ENCODE measurements at places on chromosomes 1 and 21.

DNA sequence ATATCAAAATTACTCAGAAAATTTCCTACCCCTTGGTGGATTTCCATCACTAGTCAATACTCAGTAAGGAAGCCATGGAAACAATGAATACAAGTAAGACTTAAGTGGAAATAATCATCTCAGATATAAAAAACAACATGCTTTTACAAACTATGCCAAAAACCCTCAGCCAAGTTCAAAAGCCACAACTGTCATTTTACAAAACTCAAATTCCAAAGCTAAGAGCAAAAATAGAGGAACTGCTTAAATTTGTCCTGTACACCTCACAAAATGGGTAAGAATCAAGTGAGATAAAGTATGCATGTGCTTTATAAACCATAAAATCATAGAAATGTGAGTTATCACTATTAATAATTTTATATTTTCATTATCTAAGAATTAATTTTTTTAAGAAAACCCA is 9.6 kb downstream of the TMCO1 start:
- DNase-seq, result no peak

DNA sequence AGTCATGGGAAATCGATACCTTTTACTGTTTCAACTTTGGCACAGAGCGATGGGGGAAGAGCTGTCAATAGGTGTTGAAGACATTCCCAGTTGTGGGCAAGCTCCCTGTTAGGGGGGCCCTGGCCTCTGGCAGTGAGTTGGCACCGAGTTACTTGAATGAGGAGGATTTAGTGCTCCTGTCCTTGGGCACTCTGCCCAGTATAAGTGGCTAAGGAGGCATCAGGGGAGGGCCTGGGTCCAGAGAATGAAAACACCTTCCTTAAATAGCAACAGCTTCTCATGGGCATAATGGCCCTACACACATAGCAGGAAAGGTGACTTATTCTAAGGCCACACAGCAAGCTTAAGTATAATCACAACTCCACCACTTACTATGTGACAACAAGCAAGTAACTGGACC is 664.4 kb downstream of the PTPRU start:
- DNase-seq, result no peak

DNA sequence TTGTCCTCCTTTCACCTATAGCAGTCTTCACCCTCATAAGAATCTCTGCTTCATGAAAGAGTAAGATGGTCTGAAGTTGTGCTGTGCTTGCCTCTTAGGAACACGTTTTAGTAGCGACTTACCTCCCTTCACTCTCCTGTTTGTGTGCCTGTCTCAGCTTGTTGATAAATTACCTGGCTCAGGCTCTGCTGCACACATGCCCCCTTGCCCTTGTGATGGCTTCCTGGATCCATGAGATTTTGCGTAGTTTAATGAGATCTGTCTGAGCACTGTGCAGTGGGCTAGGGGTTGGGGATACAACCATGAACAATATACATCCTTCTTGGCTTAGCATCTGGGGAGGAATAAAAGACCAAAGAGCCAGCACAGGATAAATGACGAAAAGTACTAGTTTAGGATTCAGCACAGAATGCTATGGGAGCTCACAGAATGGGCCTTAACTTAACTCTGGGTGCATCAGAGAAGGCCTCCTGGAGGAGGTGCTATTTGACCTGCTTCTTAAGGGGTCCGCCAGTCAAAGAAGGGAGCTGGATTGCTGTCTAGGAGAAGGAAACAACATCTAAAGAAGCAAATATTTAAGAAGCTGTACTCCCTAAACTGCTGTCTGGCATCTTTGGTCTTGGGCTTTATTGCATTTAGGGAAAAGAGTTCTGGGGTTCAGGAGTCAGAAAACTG is 175.7 kb upstream of the PLXNA2 start:
- no peak for DNase-seq

DNA sequence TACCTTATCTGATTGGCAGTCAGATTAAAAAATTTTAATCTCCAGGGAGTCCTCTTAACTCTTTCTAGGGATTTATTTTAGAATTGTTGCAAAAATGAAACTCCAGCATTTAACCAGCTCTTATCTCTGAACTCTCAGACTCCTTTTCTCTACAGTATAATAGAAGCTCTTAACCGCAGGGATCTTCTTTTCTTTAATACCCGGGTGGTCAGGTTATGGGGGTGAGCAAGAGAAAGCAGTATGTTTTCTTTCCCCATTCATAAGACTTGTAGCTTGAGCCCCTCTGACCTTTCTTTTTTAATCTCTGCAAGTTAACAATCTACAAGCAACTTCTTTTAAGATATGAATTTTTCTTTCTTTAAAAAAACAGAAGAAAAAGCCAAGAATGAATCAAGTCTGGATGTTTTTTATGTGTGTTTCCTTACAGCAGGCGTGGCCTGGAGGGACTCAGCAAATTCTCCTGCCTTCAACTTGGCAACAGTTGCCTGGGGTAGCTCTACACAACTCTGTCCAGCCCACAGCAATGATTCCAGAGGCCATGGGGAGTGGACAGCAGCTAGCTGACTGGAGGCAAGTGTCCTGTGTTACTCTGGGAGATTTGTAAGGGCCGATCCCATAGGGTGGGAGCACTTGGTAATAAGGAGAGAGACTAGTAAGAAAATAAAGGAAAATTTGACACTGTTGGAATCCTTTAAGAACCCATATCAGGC is 13.4 kb upstream of the OLFML3 start:
- DNase-seq, result no peak

DNA sequence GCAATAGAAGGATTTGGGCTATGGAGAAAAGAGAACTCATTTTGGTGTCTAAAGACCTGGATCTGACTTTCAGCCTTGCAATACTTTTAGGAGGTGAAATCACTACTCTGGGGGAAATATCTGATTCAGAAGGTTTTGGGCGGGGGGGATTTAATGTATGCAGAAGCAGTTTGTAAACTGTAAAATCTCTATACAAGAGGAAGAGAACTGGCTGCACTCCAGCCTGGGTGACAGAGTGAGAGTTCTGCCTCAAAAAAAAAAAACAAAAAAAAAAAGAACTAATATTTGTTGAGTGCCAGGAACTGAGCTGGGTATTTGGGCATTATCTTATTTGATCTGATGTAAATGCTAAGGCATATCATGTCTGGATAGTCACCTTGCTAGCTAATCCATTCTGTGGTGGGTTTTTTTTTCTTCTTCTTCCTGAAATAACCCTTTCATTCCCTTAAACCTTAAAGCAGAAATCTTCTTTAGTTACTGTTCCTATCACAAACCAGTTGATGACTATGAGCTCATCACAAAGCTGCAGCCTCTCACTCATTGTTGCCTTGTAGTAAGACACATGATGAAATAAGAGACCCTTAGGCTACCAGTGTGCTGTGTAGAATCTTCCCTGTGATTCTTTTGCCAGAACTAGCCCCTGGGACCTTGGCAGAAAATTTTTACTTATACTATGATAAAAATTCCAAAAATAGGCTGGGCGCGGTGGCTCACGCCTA is 35.6 kb upstream of the SLC16A1 start:
- no peak for DNase-seq

- no peak for DNase-seq
These were observed 33.4 kb upstream of the OSBPL9 start for GRCh38 chr1:51583532-51583931.

GRCh38 chr1:96515925-96516324 is 205.7 kb upstream of the PTBP2 start:
- no peak for DNase-seq

DNA sequence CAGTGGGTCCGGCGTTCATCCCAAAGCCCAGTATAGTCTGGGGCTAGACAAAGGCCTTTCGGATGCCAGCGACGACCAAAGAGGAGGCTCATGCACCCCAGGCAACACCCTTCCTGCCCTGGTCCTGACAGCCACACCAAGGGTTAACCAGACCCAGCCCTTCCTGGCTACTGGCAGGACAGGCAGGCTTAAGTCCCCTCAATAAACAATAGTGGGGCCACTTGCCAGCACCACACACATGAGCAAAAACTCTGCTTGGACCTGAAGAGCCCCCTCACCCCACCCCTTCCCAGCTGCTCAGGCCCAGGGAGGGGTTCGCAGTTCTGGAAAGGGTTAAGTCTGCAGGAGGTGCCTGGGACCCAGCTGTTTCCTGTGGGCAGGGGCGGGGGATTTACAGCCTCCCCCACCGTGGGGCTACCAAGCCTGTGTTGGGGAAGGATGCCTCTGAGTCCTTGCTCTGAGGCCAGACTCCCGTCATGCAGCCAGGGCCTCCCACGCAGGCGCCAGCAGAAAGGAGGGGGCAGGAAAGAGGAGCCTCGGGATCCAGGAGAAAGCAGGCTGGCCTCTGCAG is 18.2 kb downstream of the PHLDA3 start:
- no peak for DNase-seq

DNA sequence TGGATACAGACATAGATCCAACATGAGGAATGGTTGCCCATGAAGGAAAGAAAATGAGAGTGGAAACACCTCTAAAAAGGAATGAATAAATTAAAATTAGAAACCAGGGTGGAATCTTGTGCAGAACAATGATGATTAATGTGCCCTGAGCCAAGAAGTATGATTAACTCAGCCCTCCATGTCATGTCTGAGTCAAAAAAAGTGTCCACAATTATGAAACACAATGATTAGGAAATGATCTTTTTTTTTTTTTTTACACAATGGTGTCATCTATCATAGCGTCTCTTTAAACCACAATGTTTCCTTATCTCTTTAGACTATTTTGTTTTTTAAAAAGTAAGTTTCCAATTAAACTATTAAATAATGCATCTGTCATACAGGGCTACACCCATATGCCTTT is 78.9 kb upstream of the RAB4A start:
- no peak for DNase-seq

DNA sequence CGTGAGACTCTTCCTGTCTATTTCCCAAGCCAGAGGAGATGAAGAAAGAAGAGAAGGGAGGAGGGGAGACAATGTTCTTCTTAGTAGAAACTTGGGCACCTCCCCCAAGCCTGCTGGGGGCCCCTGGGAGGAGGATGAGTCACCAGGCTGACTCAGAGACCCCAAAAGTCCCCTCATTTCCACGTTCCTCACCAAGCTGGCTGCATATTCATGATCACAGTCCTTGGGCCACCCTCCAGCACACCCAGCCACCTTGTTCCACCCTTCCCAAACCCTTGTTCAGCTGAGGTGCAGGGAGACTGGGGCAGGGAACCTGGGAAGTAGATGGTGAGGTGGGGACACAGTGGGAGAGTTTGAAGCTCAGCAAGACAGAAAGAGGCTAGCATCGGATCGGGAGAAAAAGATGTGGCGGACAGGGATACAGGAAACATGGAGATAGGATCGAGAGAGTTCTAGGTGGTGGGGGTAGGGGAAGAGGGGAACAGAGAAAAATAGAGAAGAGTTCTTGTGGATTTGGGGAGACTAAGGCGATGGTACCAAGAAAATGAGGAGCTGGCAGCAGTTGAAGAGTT is 712 bp downstream of the RAB13 start:
- no peak for DNase-seq

DNA sequence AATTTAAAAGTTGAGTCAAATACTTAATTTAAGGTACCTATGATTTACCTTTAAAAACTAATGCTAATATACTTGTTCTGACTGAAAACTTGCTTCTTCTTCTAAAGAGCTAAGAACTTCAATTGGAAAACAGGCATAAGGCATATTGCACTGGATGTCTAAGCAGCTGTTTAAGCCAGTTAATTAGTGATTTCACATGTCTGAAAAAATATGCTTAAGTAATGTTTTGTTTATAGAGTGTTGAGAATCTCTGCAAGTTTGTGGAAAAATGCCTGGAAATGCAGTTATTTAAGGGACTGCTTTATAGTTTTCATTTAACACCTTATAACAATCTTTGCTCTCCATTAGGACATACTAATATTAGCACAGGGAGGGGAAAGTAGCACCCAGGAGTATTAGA is 28.2 kb downstream of the UBE2U start:
- no peak for DNase-seq

GRCh38 chr1:55443175-55443915 is 228.2 kb upstream of the USP24 start:
- DNase-seq, result peak; percentile 86

GRCh38 chr1:11169202-11169601 is 20.0 kb upstream of the ANGPTL7 start:
- DNase-seq, result no peak

DNA sequence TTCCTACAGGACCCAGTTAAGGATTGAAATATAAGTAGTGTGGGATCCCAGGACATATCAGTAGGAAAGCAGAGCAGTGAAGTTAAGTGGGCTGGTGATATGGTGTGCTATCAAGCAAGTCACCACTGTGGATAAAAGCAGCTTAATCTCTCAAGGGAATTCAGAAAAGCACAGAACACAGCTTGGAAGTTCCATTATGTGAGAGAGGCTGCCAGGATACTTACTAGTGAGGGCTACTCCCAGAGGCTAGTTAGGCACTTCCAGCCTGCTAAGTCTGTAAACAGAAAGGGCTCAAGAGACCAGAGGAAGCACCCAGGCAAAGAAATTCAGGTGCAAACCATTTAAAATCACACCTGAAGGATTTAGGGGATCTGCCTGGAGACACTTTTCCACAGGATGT is 18.8 kb upstream of the GRIK1 start:
- no peak for DNase-seq

GRCh38 chr1:95956215-95956614 is 722.2 kb downstream of the RWDD3 start:
- DNase-seq, result no peak

All from SW 1271 (cell line).